ENCODE measurements at places on chromosomes 1 and 21. TPM values are rescaled to one million over a fixed set of nuclear protein-coding genes. Genes with fewer than 3 reads are reported as not detected.

DNA sequence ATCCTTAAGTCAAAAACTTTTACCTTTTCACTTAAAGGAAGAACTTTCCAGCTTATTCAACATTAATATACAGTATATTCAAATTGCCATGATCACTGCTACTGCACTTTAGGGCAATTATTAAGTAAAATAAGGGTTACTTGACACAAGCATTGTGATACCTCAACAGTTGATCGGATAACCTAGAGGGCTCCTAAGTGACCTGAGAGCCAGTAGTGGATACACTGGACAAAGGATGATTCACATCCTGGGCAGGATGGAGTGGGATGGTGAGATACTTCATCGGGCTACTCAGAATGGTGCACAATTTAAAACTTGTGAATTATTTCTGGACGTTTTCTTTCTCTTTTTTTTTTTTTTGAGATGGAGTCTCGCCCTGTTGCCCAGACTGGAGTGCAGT, 54.5 kb upstream of the PPM1J start:
- no peak for DNase-seq
- no peak overlapping the region for H3K27ac ChIP-seq
- no peaks in the 10 kb centered on the region for H3K27me3 ChIP-seq
- H3K4me1 ChIP-seq: no peaks in the 10 kb centered on the region

SPATA21 gene
- total RNA-seq: not detected

GRCh38 chr1:115144176-115144575, 54.9 kb upstream of the TSPAN2 start:
- H3K36me3 ChIP-seq: no peaks in the 10 kb centered on the region
- no peak for DNase-seq
- no peaks in the 10 kb centered on the region for H3K4me1 ChIP-seq
- no peak overlapping the region for H3K27ac ChIP-seq

- no peaks in the 10 kb centered on the region for H3K27me3 ChIP-seq
- H3K36me3 ChIP-seq: peaks cover 27% of the 10 kb centered on the region
- no peaks in the 10 kb centered on the region for H3K4me1 ChIP-seq
- DNase-seq: peak; percentile 24
- peak overlapping the region; percentile 91 for H3K4me3 ChIP-seq
Observed at GRCh38 chr1:10033359-10033845, 644 bp downstream of the UBE4B start.

ADAM30 gene
- total RNA-seq: not detected

CFAP45 gene
- total RNA-seq: 1.6 TPM

- peaks cover 11% of the 10 kb centered on the region for H3K4me1 ChIP-seq
- H3K36me3 ChIP-seq: no peaks in the 10 kb centered on the region
- H3K27ac ChIP-seq: peak overlapping the region; percentile 47
- DNase-seq: peak; percentile 70
Observed at GRCh38 chr1:110176299-110176956, 26.1 kb downstream of the SLC6A17 start.

DNA sequence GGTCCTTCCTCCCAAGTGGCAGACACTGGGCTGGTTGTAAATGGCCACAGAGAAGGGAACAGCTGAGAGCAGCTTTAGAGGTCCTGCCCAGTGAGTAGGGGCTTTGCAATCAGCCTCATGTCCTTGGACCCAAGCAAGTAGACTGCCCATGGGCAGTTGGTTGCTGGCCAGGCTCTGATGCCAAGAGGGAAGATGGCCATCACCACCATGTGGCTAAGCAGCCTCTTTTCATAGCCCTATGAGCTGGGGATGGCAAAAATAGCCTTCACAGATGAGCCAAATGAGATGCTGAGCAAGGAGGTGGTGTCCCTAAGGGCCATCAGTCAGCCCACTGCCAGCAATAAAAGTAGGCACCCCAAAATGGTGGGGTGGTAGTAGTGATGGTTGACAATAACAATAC, 3.2 kb downstream of the DISP3 start:
- H3K4me1 ChIP-seq: no peaks in the 10 kb centered on the region
- H3K27me3 ChIP-seq: peaks cover 77% of the 10 kb centered on the region
- DNase-seq: no peak
- H3K36me3 ChIP-seq: peaks cover 5% of the 10 kb centered on the region
- H3K27ac ChIP-seq: no peak overlapping the region
- H3K4me3 ChIP-seq: no peak overlapping the region

DNA sequence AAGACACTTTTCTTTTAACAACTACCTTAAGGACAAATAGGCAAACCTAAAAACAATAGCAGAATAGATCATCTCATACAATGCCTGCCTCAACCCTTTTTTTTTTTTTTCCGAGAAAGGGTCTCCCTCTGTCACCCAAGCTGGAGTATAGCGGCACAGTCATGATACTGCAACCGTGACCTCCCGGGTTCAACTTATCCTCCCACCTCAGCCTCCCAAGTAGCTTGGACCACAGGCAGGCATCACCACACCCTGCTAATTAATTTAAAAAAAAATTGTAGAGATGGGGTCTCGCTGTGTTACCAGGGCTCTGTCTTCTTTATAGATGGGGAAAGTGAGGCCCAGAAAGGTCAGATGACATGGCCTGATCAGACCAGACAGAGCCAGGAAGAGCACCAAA, 7.9 kb downstream of the SH3BGRL3 start:
- H3K27me3 ChIP-seq: no peaks in the 10 kb centered on the region
- no peak for DNase-seq
- no peak overlapping the region for H3K27ac ChIP-seq
- peaks cover 22% of the 10 kb centered on the region for H3K36me3 ChIP-seq
- H3K4me1 ChIP-seq: peaks cover 12% of the 10 kb centered on the region

KRTAP24-1 gene
- not detected for total RNA-seq

DNA sequence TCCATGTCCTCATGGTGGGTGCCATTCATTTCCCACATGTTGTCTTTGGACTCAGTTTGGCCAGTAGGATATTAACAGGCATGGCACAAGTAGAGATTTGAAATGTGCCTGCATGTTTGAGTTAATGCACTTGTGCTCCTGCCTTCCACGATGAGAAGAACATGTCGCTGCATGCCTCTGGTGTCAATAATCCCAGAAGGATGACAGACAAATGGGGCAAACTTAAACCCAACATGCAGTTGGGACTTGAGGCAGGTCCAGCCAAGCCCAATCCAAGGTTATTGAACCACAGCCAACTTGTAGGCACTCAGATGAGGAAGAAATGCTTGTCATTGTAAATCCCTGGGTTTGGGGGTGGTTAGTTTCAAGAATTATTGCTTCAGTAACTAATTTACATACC, 174.6 kb downstream of the TRIM33 start:
- no peaks in the 10 kb centered on the region for H3K36me3 ChIP-seq
- peaks cover 91% of the 10 kb centered on the region for H3K27me3 ChIP-seq
- H3K4me3 ChIP-seq: no peak overlapping the region
- no peak overlapping the region for H3K27ac ChIP-seq
- no peak for DNase-seq

RPTN gene
- not detected for total RNA-seq

SPRR3 gene
- 26.7 TPM for total RNA-seq

GRCh38 chr1:43830802-43831201, 102.8 kb upstream of the ARTN start:
- H3K27me3 ChIP-seq: no peaks in the 10 kb centered on the region
- peaks cover 51% of the 10 kb centered on the region for H3K4me1 ChIP-seq
- no peak for DNase-seq
- no peak overlapping the region for H3K27ac ChIP-seq
- H3K36me3 ChIP-seq: peaks cover 8% of the 10 kb centered on the region

DNA sequence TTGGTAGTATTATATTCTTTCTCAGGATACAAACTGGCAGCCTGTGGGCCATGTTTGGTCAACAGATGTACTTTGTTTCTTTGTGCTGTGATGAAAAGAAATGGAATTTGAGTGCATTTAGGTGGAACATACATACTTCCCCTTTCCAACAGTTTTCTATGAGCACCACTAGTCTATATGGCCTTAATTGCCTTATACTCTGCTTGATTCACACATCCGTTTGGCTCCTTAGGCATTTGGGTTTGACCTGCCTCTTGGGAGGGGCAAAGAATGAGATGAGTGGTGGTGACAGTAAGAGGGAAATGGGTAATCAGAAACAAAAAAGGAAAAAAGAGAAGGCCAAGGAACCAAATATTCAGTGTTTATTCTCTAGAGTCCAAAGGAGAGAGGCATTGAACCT, 17.0 kb downstream of the CFAP126 start:
- no peaks in the 10 kb centered on the region for H3K27me3 ChIP-seq
- H3K4me3 ChIP-seq: no peak overlapping the region
- no peaks in the 10 kb centered on the region for H3K4me1 ChIP-seq
- no peak for DNase-seq
- H3K27ac ChIP-seq: no peak overlapping the region

WDR64 gene
- total RNA-seq: not detected

Measured in Calu3 (cell line).